Gastroesophageal sphincter (tissue), 4 donors: ENCODE measurements at places on chromosomes 2 and 18. TPM values are rescaled to one million over a fixed set of nuclear protein-coding genes. Genes with fewer than 3 reads are reported as not detected.

- no peak for ATAC-seq
Observed at GRCh38 chr2:1032030-1032429, 81.4 kb downstream of the SNTG2 start.

- no peak for ATAC-seq
Observed at GRCh38 chr2:69366-70344, 23.4 kb upstream of the FAM110C start.

- no peak for ATAC-seq
Observed at GRCh38 chr2:232338759-232339106, 39.8 kb upstream of the ALPP start.

DNA sequence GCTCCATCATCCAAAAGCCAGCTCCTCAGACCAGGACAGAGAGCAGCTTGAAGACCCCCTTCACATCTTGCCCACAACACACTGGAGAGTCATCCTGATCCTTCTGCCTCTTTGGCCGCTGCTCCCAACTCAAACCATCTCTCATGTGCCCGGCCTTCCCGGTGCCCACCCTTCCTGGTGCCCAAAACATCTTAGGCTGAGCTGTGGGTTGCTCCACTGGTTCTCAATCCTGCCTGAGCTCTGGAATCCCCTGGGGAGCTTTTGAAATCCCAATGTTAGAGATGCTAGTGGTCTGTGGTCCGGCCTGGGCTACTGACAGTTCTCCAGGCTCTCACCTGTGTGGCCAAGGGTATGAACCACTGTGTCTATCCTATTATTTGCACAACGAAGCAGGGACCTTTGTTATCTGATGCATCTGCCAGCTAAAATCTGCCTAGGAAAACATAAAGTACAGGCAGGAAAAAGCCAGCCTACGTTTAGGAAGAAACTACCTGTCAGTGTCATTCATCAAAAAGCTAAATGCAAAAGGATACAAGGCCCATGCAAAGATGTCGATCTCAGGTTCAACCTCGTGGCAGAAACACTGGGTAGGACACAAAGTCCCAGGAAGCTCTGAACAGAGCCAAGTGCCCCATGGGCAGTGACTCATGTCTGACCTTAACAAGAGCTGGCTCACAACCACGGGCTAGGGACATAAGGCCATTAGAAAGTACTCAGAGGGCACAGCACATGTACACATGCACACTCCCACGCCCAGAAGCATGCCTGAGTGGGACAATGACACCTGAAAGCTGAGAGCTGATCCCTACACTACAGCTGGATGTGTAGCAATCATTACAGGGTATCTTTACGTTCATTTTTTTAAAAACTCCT lies 30.8 kb downstream of the TBC1D8 start:
- peak; percentile 80 for ATAC-seq

DNA sequence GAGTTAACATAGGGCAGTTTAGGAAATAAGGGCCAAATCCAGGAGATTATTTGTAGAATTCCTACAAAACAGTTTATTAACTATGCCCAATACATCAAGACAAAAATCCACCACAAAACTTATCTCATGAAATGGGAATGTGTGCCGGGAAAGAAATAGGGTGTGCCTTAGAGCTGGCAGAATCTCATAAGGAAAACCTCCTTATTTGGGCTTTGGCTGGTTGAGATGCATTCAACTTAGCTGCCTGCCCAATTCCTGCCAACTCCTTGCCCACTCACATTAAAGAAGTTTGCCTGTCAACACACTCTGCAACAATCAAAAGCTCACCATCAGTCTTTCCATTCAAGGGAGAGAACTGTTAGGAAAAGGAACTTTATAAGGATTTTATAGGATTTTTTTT lies 500.6 kb downstream of the SATB2 start:
- no peak for ATAC-seq

- ATAC-seq, result no peak
Observed at GRCh38 chr18:25729072-25729471, 361.3 kb downstream of the SS18 start.

- ATAC-seq, result no peak
Observed at GRCh38 chr2:201267278-201268030, 7.1 kb downstream of the CASP8 start.

GRCh38 chr18:6811816-6812215 lies 82.3 kb downstream of the ARHGAP28 start:
- ATAC-seq, result no peak

DNA sequence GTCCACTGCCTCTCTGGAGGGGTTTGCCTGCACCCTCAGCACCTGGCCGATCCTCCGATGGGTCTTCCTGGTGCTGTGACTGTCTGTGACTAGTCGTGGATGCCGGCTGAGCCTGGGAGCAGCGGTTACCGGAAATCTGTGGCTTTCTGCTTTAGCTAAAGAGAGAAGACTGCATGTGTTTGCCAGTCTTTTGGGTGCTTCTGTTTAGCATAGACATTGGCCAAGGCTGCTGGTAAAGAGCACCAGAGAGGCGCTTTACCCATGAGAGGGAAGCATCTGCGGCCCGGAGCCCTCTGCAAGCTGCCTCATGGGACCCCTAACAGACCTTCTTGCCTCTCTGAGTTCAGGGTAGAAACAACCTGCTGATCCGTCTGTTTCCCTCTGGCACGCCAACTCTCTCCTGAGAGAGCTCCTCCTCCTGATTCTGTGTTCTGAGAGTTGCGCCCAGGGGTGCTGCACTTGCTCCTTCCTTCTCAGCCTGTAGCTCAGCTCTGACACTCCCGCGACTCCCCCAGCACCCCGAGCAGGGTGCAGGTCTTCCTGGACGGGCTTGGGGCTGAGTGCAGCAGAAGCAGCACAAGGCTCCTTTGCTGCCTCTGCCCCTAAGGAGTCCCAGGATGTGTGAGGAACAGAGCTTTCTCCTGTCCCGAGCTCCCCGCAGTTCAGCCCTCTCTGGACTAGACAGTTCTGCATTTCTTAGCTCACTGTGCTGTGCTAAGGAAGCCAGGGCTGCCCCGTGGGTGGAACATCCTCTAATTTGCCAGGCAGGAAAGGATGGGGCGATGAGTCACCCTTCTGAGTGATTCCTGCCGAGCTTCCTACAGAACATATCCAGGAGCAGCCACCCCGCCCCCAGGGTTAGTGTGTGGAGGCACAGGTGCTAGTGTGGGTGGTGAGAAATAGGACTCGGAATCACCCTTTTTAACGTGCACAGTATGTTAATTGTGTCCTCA lies 203.2 kb downstream of the SH3RF3 start:
- peak; percentile 87 for ATAC-seq

- ATAC-seq, result peak; percentile 71
Observed at GRCh38 chr18:35513181-35513936, 15.6 kb upstream of the INO80C start.

DNA sequence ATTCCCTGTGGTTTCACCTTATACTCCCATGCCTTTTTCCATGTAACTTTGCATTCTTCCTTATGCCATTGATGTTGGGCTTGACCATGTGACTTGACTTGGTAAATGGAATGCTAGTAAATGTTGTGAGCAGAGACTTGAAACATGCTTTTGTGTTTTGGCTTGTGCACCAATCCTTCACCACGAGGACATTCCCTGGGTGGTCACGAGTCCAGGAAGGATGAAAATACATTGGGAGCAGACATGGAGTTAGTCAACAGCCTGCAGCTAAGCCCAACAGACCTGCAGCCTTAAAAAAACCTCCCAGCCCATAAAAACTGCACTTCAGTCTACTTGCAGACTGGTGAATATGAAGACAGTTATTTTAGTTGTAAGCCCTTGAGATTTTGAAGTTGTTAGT lies 116.5 kb upstream of the SPATS2L start:
- ATAC-seq, result no peak

- ATAC-seq, result no peak
Observed at GRCh38 chr2:160878618-160879017, 281.6 kb upstream of the TANK start.

DNA sequence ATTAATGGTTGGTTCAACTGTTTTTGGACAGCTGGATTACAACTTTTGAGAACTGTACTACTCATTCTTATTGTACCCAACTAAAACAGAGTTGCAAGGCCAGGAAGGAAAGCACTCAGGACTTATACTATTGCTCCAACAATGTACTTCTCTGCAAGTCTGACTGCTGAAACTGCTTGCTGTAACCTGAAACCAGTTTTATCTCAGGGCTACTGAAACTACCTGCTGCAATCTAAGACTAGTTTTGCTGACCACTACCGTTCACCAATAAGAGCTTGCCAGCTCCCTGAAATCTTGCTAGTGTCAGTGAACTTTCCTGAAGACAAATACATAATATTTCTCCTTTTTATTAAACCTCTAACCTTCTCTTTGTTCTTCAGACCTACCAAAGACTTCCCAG lies 157.3 kb downstream of the CDCA7 start:
- no peak for ATAC-seq

DNA sequence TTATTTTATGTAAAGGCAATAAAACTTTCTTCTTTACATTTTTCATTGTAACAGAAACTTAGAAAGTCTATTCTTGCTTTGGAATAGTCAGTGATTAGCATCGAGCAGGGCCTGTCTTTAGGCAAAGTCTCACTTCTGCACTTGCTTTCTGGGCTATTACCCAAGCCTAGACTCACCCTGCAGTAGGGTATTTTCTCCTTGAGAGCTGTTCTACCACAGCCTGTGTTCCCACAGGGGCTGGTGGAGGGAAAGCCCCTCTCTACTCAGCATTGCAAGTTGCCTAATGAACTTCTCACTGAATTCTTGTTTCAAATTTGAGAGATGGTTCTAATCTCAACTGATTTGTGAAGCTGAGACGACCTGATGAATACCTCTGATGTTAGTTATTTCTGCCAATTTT lies 111.7 kb upstream of the KLHL14 start:
- no peak for ATAC-seq

GRCh38 chr18:9901377-9901776 lies 12.4 kb upstream of the VAPA start:
- ATAC-seq, result no peak

DNA sequence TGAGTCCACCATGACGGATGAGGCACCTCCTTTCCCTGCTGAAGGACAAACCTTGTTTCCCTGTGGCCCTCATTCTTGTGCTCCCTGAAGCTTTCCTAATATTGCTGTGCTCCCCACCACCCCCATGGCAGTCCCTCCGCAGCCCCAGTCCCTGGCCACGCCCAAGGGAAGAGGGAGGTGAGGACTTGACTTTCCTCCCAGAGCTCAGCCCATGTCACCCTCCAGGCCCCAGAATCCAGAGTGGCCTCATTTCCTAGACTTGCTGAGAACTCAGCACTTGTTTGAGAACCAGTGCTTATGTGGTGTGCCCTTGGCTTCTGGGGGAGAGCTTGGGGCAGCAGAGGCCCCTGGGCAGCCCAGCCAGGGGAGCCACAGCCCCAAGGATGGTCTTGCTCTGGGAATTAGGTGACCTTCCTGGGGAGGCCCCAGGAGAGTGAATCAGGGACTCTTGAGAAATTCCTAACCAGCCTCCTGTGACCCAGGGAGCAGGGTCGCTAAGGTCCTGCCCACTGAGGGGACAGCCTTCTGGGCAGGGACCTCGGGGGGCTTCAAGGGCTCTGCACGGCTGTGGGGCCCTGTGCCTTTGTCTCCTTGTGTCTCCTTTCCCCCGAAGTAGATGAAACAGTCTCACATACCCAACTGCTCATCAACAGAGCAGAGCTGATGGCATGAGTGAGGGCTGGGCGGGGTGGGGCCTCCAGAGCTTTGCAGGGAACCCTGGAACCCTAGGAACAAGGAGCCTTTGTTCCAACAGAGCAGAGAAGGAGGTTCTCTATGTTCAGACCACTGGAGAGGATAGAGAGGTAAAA lies 27.9 kb downstream of the PSD4 start:
- ATAC-seq, result no peak

DNA sequence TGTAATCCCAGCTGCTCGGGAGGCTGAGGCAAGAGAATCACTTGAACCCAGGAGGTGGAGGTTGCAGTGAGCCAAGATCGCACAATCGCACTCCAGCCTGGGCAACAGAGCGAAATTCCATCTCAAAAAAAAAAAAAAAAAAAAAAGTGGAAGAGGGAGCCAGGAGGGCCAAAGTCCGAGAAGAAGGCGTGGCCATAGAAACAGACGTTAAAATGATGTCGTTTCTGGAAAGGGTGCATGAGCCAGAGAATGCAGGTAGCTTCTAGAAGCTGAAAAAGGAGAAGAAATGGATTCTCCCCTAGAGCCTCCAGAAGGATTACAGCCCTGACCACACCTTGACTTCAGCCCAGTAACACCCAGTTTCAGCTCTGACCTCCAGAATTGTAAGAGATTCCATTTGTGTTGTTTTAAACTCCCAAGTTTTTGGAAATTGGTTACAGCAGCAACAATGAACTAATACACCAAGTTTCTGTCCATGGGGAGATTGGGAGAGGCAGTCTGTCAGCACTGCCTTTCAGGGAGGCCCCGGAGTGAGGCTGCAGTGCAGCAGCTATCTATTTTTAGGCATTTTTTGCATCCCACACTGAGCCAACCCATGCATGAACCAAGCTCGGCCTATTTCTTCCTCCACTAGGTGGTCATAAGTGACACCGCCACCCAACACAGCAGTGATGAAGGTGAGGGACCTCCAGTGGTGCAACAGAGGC lies 14.2 kb upstream of the TRAF3IP1 start:
- no peak for ATAC-seq

DNA sequence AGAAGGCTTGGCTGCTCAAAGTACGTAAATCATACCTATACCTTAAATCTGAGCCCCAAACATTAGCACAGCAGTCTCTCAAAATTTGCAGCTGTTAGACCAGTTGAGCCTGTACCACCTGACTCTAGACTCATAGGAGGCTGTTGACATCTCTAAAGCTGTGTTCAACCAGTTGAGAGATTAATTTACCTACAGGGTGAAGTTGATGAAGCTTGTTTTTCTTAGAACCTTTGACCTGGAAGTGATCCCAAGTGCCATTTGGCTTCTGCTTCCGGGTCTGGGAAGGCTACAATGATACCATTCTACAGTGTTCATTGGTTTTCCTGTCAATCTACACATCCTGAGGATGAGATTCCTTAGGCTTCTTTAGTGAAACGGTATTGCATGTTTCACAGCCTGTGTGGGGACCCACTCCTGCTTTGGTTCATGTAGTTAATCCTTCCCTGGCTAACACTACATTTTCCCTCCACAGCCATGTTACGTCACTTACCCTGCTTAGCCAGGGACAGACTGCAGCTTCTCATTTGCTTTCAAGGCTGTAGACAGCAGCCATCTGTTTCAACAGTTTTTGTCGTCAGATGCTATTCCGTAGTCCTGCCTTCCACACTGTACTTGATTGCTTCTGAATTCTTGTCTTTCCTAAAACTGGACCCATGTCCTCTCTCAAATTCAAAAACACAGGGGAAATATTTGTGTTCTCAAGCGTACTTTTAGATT lies 4.7 kb upstream of the IL1RL2 start:
- peak; percentile 76 for ATAC-seq

The GMCL1 gene
- 12.5 TPM for total RNA-seq

The CBLN2 gene
- total RNA-seq, result not detected

The SCN7A gene
- total RNA-seq, result 77.2 TPM

The C2orf72 gene
- total RNA-seq, result not detected

The EVX2 gene
- not detected for total RNA-seq

The METTL8 gene
- 44.0 TPM for total RNA-seq
